D721Med (cell line): ENCODE measurements at places on chromosomes 3 and 15.

DNA sequence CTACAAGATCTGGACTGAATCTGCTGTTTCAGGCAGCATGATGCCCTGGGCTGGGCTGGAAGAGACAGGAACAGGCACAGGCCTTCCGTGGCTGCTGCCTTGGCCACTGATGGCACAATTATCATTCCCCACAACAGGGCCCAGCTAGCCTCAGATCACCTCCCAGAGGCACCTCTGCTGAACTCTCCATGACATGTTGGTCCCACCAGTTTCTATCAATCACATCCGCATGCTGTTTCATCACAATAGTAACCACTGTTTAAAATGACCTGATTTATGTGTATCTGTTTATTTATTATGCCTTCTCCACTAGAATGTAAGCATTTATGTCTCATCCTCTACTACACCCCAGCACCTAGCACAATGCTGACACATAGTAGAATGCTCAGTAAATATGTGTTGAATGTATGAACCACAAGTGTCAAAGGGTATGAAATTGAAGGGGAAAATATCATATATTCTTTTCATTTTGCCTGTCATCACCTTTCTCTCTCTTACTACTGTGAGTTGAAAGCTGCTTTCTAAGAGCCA, 32.7 kb upstream of the ZBTB38 start:
- no peak for DNase-seq

DNA sequence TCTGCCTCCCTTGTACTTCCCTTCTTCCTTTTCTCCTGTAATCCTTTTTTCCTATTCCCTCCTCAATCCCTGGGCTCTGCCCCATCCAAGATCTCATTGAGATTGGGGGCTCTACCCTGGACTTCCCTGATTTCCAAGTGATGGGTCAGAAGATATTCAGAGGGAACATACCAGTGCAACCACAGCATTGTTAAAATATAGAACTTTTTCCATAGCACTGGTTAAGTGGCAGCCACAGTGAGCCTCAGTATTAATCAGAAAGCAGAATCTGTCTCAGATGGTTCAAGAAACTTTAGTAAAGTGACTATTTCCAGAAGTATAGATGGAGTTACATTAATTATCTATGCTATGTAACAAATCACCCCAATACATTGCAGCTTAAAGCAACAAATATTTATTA, 18.7 kb upstream of the SCN10A start:
- DNase-seq, result no peak

GRCh38 chr3:153572165-153572564, 410.1 kb downstream of the RAP2B start:
- no peak for DNase-seq

- no peak for DNase-seq
Observed at GRCh38 chr3:38684546-38684945, 35.1 kb upstream of the SCN5A start.

DNA sequence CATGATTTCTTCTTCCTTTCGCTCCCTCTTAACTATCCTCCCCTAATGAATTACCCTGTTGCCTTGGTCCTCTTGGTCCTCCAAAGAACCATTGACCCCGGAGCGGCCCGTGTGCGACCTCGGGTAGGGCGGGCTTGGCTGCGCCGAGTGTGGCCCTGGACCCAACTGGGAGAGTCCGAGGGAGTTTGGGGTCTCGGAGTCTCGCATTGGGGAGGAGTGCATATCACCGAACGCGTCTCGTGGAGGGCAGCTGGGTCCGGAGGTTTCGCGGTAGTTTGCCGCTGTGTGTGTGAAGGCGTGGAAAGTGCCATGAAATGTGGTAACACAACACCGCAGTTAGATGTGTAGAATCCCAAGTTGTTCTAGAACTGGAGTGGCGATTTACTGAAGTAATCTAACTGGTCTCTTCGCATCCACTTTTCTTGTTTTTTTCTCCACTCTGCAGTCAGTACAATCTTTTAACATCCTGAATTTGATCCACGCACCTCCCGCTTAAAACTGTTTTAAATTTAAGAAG, 363 bp downstream of the GTF2E1 start:
- DNase-seq, result no peak

GRCh38 chr3:48957006-48957705, 32.9 kb upstream of the P4HTM start:
- no peak for DNase-seq

GRCh38 chr15:99682455-99682854, 50.8 kb downstream of the LYSMD4 start:
- DNase-seq, result no peak

DNA sequence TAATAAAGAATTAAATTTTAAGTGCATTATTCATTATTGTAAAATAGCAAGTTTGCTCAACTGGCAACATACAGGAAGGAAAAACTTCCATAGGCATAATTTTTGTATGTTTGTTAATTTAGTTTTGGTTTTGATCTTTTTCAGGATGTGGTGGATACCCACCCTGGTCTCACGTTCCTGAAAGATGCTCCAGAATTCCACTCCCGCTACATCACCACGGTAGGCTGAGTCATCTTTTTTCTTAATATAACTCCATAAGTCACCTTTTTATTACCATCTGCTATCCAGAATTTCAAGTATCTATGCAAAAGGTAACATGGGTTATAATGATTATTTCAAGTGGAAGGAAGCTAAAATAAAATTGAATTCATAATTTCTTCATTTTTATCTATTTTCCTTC, 104.8 kb downstream of the PPP2R3A start:
- no peak for DNase-seq

DNA sequence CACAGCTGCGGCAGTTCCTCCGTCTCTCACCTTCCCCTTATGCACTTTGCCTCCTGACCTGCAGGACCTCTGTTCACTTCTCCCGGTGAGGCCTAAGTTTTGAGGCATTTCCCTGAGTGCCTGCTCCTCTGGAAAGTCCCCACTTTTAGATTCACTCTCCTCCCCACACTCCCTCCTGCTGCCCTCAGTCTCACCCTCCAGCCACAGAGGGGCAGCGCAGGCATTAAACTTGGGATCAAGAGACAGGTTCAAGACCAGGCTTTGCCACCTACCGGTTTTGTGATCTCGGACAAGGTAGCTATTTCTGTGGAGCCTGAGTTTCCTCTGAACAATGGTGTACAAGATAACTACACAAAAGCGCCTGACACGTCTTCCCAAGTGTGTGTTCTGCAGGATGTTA, 19.4 kb downstream of the SLC6A11 start:
- no peak for DNase-seq

DNA sequence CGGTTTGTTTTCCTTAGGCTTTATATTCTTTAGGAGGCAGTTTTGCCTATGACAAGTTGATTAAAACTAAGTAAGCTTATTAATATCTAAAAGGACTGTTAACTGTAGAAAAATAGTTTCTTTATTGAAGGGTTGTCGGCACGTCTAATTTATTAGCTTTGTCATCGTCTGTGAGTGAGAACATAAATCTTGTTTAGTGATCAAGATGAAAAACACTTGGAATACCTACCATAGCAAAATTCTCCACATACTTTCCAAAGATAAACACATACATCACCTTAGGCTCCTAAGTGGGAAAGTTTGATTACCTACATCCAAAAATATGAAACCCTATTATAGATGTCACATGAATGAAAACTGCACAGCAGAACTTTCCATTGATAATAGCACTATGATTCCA, 139.1 kb upstream of the BNIP2 start:
- no peak for DNase-seq

- no peak for DNase-seq
Observed at GRCh38 chr15:74988007-74988800, 7.2 kb upstream of the SCAMP5 start.
